Trophoblast cell (in vitro differentiated cells and primary cell): ENCODE measurements at places on chromosomes 7 and 10.
A peak's percentile ranks its signal among the peaks of the same experiment; 100 is the strongest.

- no peak for DNase-seq
Measured at GRCh38 chr7:33248671-33249070, 119.3 kb downstream of the BBS9 start.

DNA sequence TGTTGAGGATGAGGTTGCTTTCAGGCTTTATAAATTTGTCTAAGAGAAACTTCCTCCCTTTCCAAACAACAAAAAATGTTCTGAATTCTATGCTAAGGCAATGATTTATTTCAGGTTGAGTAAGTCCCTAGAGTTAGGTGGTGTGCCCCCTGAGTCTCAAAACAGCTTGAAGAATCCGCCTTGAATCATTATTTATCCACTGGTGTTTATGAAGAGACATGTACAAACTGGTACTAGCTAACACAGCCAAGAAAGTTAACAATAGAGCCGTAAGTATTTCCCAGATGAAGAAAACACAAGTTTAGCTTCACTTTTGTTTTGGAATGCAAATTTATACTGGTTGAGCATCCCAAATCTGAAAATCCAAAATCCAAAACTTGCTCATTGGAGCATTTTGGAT, 66.2 kb upstream of the SRPK2 start:
- DNase-seq = no peak

- DNase-seq = no peak
Measured at GRCh38 chr10:132304756-132305509, 2.8 kb downstream of the STK32C start.

GRCh38 chr10:112246-112645, 23.0 kb upstream of the ZMYND11 start:
- DNase-seq = peak; percentile 88

GRCh38 chr7:159177284-159177953, 32.8 kb upstream of the VIPR2 start:
- no peak for DNase-seq

DNA sequence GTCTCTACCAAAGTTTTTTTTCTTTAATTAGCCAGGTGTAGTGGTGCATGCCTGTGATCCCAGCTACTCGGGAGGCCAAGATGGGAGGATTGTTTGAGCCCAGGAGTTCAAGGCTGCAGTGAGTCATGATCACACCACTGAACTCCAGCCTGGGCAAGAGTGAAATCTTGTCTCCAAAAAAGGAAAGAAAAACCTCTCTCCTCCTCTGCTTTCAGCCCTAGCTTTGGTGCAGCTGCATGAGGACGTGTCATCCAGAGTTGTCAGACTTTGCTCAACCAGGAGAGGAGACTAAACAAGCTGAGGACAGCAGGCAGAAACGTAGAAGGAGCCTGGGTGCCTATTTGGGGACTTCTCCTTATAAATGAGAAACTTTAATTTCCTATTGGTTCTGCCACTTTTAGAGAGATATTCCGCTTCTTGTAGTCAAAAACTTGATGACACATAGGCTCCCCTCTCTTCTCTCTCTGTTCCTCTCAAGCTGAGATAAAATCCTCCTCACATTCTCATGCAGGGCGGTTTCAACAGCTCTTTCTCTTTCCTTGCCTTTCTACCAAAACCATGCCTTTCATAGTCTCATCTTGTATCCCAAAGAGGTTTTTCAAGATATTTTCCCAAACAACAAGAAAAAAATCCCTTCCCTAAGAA, 205.4 kb downstream of the ARHGAP12 start:
- DNase-seq = peak; percentile 10

DNA sequence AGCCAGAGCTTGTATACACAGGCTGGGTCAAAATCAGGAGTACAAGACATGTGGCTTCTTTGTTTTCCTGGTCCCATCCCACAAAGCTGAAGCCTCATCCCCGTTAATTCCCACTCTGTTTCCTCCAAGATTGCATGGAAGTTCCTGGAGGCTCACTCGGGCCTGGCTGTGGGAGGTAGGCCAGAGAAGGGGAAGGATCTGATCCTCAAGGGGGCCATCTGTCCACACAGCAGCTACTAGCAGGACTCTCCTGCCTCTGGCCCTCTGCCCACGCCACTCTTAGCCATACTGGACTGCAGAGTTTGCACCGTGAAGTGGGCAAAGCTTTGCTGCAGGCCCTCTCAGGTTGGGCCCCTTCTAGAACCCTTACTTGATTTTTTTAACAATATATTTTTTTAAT, 160.6 kb downstream of the FGFR2 start:
- no peak for DNase-seq
